Large intestine (tissue), 12 donors: ENCODE measurements at places on chromosomes 4 and X.

DNA sequence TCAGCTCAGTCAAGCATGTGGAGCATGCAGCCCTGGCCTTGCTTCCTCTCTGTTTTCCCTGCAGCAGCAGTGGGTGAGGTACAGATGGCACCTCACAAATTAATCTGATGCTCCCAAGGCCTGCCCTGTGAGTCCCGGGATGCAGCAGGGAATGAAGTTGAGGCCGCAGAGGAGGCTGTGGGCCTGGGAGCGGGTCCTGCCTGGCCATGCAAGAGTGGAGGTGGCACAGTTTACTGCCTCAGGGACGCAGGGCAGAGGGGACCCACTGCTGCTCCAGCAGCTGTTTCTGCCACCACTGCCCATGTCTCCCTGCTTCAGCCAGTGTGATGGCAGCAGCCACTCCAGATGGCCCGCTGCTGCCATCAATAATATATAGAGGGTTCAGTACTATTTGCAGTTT, 474.6 kb downstream of the EPHA5 start:
- DNase-seq, result no peak

DNA sequence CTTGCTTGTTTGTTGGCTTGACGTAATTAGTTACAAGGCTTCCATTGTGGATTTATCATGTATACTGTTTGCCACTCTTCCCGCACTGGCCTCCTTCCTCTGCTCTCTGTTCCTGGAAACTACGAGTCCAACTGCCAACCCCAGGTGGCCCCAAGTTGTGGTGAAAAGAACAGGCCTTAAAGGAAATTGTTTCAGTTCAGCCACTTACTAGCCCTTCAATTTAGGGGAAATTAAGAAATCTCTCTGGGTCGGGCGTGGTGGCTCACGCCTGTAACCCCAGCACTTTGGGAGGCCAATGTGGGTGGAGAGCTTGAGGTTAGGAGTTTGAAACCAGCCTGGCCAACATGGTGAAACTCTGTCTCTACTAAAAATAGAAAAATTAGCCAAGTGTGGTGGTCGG, 28.0 kb downstream of the RBM47 start:
- DNase-seq, result no peak

- DNase-seq, result peak; percentile 14
Observed at GRCh38 chr4:163681208-163681821, 186.8 kb downstream of the TMA16 start.

DNA sequence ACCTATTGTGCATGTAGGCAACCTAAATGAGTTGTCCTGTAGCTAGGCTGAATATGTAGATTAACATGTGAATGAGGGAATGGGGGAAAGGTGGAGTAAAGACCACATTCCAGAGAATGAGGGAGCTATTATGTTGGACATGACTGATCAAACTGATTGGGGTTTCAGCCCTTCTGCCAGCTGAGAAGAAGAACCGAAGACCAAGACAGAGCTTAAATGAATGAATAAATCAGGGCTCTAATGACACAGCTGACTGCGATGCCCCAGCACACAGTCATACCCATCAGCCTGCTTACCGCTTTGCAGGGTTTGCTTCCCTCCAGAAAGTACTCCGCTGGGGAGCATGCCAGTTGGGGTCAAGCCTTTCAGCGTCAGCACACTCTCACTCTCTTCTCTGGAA, 315.4 kb downstream of the PPP3CA start:
- no peak for DNase-seq

- no peak for DNase-seq
Observed at GRCh38 chrX:137428766-137429591, 136.9 kb upstream of the ZIC3 start.

DNA sequence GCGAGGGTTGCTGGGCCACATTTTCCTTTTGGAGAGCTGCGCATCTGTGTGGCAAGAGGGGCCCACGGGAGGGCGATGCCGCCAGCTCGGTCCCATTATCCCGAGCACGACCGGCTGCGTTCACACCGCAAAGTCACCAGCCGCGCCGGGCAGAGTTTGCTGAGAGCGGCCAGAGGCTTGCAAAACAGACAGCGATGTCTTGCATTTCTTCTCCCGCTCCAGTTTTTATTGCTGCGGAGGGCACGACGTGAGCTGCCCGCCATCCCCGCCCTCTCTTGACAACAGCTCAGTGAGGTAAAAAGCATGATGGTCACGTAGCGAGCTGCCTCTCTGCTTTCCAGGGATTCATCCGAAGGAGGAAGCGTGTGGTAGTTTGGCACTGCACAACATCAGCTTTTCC, 102.1 kb upstream of the TENM3 start:
- peak; percentile 5 for DNase-seq

DNA sequence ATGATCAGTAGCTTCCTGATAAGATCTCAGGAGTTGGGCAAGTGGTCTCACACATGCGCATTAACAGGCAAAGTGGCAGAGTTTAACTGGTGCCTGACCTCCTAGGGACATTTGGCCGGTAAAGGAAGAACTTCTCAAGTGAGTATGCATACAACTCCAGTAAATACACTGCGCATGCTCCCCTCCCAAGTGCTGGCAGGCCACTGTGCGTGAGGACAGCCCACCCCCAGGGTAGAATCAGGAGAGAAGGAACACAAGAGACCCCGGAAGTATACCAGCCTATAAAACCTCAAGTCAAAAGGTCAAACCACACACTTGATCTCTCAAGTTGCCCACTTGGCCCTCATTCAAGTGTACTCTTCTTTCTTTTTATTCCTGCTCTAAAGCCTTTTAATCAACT, 225.5 kb upstream of the ANKRD50 start:
- no peak for DNase-seq

DNA sequence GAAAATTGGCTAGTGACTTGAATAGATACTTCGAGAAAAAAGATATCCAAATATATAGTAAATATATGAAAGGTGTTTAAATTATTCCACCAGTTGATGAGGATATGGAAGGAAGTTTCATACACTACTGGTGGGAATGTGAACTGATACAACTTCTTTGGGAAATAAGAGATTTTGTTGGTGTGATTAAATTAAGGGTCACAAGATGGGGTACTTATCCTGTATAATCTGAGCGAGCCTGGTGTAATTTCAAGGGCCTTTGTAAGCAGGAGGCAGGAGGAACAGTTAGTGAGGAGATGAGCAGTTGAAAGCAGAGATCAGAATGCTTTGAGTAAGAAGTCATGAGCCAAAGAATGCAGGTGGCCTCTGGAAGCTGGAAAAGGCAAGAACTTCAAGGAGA, 192.2 kb downstream of the KCTD8 start:
- no peak for DNase-seq

DNA sequence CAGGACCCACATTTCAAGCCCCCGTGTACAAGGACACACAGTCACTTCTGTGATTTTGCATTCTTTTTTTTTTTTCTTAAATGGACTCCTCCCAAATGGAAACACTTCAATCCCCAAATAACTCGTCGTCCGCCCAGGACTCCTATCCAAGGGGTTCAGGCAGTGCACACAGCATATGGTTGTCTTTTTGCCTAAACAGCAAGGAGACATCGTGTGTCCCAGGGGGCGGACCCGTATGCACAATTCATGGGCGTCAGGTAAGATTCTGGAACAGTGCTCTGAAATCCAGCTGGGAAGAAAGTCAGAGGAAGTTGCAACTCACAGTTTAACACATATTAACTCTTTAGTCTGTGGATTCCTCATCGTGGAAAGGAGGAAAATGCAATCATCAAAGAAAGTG, 231.3 kb downstream of the SHOX start:
- DNase-seq, result no peak

- no peak for DNase-seq
Observed at GRCh38 chr4:61332693-61333092, 132.6 kb downstream of the ADGRL3 start.

- DNase-seq, result no peak
Observed at GRCh38 chrX:3066555-3066954, 25.3 kb downstream of the ARSF start.

- no peak for DNase-seq
Observed at GRCh38 chr4:141810038-141810711, 173.8 kb downstream of the IL15 start.

DNA sequence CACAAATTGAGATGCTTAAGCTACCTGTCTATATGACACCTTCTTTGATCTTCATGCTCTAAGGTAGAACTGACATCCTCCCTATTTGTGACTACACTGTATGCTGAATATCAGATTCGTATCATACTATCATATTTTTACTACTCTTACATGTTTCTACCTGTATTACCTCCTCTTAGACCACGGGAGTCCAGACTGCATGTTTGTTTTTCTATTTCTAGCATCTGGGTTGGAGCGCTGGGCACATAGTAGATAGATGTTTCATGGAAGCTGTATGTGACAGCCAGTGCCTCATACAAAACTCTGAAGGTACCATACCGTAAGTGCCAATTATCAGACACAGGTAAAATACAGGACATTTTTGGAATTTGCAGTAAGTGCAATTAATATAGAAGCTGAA, 47.6 kb downstream of the ATP10D start:
- no peak for DNase-seq

GRCh38 chr4:170025523-170026252, 507 bp downstream of the MFAP3L start:
- DNase-seq, result no peak

- DNase-seq, result peak; percentile 55
Observed at GRCh38 chr4:76950052-76950955, 752 bp downstream of the SEPTIN11 start.

- no peak for DNase-seq
Observed at GRCh38 chr4:46484881-46485280, 95.0 kb upstream of the GABRA2 start.

DNA sequence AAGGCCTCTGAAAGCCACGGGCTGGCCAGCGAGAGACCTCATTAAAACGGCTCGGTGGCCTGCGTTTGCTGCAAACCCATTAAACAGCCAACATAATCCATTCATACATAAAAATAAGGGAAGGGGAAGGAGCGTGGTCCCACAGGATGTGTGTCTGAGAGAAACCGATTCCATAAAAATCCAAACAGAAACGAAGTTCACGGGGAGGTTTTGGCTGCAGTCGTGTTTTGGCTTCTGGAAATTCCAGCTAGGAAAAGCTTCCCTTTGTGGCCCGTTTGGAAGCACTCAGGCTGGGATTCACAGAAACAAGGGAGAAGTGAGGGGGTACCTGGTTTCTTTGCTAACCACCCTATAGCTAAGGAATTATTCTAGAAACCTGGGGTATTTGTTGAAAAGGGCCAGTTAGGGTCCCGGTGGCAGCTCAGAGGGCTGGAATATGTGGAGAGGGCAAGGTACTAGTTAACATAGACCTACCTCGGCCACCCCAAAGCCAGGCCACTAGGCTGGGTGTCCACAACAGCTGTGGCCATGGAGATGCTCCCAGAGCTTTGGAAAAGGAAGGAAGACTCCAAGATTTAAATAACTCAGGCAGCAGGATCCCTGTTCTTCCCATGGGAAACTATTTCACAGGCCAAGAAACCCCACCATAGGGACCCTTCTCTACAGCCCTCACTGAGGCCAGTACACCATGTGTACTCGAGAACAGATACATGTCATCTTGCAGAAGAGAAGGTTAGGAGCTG, 166.8 kb downstream of the BCOR start:
- DNase-seq, result no peak

GRCh38 chrX:28126886-28127285, 145.6 kb upstream of the DCAF8L1 start:
- DNase-seq, result no peak

DNA sequence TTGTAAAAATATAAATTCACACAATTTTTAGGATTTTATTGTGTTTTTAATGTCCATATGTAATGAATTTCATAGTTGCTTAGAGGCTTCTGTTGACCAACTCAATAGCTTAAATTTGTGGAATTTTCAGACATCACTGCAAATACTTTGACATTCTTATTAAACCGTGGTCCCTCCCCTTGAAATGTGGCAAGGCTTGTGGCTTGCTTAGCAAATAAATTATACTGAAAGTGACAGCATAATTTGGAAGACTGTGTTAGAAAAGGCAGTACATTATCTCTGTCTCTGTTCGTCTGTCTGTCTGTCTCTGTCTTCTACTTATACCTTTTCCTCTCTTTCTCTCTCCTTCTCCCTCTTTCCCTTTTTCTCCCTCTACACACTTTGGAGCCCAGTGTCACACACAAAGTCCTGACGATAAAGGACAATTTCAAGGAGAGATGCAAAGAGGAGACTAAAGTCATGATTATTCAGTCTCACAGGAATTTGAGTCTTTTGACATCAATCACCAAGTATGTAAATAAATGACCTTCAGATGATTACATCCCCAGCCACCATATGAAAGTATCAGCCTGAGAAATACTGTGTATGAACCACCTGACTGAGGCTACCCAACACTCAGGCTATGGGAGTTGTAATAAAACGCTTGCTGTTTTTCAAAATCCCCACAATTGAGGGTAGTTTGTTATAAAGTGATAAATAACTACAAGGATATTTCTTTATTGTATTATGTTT, 21.0 kb upstream of the UGT2B7 start:
- no peak for DNase-seq

GRCh38 chr4:139849219-139849618, 183.6 kb downstream of the MGST2 start:
- DNase-seq, result no peak

DNA sequence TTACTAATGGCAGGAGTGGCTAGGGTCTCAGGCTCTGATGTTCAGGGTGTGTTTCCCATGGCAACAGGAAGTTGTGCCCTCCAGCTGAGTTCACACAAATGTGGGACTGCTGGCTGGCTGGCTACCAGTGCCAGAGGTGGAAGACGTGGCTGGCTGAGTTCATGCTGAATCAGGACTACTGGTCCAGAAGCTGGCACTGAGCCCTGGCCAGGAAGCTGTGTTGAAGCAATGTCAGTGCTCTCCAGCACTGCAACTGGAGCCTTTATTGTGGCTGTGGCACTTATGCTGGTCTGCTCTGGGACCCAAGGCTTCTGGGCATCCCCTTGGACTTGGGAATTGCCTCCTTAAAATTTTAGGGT, 42.0 kb upstream of the ZXDA start:
- no peak for DNase-seq

DNA sequence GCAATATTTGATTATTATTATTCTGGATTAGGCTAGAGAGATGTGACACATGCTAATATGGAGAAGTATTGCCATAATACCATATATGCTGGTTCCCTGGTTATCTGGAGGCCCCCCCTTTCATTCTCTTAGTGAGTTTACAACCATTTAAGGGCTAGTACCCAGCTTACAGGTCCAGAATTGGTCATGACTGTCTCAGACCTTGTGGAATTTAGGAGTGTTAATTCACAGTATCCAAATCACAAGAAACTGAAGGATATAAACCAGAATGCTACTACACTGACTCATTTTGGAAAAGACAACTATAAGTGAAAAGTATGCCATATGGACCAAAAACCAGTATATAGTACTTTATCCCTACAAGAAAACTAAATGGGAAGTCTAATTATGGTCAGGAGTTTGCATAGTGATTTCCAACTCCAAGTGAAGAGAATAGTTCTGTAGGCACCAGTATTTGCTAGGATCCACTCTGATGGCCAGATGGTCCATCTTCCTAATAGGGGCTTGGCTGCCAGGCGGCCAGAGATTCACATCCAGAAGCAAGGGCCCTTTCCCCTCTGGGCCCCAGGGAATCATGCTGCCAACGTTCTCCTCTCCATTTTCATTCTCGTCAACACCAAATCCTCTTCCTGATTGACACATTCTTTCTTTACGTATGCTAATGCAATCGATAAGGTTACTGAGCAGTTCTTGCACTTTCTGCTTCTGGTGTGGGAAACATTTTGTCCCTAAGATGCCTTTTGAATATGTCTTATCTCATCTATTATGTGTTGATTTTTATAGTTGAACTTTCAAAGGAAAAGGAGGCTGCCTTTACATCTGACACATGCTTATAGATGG, 123.6 kb downstream of the SHROOM3 start:
- DNase-seq, result no peak
